ENCODE measurements at places on chromosomes 7 and 10. TPM values are rescaled to one million over a fixed set of nuclear protein-coding genes. Genes with fewer than 3 reads are reported as not detected.

The HECW1 gene
- 1.7 TPM for total RNA-seq

DNA sequence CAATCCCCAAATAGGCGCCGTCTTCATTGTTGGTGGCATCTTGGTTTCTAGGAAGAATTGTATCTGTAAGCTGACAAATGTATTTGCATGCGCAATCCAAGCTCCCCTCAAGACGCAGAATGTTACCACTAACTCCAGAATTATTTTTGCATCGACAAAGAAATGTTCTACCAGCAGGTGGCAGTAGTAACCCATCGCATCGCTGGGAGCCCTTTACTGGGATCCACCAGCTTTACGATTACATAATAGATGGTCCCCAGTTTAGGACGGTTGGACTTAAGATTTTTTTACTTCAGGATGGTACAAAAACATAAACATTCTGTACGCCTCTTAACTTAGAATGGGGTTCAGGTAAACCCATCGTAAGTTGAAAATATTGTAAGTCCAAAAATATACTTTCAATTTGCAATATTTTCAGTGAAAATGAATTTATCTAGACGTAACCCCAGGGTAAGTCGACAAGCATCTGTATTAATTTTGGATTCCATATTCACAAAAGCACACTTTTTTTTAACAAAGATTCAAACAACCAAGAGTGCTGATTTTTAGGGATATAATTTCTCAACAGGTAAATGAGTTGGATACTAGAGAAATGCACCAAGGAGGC is 114.0 kb upstream of the COBL start:
- no peak for DNase-seq

The CALCR gene
- not detected for total RNA-seq

DNA sequence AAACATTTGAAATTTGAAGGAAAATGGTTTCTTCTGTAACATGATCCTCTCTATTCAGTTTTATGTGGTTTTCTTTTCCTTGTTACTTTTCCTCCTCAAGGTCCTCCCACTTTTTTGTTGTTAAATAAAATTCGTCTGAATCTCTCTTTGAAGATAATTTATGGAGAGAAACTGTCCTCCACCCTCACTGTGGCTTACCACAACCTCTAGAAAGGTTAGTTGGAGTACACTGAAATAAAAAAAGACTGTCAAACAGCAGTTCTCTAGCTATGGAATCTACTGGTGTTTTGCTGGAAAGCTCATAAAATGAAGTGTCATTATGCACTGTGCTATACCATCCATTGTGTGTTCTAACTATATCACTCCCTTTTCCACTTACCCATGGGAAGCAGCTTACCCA is 189.4 kb downstream of the HDAC9 start:
- no peak for DNase-seq

DNA sequence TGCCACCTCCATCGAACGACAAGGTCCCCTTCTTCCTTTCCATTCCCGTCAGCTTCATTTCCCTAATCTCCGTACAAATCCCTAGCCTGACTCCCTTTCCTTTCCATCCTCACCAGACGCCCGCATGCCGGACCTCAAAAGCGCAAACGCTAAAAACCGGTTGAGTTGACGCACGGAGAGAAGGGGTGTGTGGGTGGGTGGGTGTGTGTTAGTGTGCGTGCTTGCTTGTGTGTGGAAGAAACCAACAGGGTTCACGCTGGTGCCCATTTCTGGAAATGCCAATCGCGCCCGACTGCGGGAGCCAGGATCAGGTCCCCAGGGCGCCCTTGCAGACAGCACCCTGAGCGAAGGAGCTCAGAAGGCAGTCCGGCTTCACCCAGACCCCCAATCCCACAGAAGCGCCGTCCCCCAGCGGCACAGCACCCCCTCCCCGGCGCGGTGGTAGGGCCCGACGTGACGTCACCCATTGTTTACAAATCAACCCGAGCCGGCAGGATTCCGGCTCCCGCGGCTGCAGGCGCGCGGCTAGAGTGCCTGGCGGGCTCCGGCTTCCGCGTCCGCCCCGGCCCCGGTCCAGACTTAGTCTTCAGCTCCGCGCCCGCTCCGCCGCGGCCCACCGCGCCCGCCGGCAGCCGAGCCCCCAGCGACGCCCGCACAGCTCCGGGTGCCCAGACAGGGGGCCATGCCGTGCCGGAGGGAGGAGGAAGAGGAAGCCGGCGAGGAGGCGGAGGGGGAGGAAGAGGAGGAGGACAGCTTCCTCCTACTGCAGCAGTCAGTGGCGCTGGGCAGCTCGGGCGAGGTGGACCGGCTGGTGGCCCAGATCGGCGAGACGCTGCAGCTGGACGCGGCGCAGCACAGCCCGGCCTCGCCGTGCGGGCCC is at the start of gene FRAT1:
Gene FRAT1 (plus strand): TSS at position 500 of the 880 bp plus-strand sequence. CDS start 183 bp downstream, at position 683.
- DNase-seq = peak; percentile 90

DNA sequence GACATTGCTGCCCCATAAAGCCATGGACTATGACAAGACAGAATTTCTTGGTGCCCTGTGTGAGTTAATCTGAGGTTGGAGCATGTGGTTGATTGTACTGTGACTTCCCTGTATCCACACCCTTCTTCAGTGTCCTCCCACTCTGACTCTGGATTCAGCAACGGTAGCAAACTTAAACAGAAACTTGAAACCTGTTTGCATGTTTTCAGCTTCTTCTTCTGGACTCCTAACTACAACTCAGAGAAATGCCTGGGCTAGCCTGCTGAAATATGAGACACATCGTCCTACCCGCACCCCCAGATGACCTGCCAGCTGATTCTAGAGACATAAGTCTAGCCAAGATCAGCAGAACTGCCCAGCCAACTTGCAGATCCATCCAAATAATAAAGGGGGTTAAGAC is 78.4 kb downstream of the IPMK start:
- DNase-seq = peak; percentile 49

The ZNF862 gene
- 4.5 TPM for total RNA-seq

DNA sequence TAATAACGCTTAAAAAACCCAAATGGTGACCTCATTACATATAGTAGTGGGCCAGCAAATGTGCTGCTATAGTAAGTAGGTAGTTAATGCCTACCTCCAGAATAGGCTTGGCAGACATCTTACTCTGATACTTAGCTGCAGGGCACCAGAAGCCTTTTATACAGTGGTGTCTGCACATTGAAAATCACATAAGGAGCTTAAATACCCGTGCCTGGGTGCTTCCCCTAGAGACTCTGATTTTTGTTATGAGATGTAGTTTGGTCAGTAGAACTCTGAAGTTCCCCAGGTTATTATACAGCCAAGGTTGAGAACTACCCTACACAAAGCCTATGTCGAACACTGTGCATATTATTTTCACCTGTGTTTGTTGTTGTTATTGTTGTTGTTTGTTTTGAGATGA is 47.2 kb downstream of the ANKIB1 start:
- no peak for DNase-seq

The CUL2 gene
- 18.3 TPM for total RNA-seq

The GIMAP4 gene
- total RNA-seq = not detected

DNA sequence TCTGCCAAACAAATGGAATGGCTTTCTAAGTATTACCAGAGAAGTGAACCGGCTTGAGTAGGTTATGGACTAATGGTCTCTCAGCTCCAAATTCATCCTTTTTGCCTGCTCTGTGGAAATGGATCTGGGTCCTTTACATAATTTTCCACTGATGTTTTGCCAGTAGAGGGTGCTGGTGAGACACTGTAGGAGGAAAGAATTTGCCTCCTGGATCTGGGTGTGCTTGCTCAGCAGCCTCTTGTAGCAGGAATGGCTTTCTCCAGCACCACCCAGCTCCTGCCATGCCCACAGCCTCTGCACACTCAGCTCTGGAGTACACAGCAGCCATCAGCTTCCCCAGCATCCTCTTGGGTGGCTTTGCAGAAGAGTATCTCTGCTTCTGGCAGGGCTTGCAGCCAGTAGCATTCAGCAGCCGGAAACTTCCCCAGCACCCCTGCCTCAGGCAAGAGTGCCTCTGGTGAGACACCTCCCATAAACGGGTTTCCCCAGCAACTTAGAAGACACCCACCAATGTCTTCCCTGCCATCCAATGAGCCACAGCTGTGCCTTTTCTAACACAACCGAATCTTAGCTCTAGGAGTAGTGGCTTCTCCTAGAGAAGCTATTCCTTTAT is 235.0 kb upstream of the PLPP4 start:
- peak; percentile 23 for DNase-seq

DNA sequence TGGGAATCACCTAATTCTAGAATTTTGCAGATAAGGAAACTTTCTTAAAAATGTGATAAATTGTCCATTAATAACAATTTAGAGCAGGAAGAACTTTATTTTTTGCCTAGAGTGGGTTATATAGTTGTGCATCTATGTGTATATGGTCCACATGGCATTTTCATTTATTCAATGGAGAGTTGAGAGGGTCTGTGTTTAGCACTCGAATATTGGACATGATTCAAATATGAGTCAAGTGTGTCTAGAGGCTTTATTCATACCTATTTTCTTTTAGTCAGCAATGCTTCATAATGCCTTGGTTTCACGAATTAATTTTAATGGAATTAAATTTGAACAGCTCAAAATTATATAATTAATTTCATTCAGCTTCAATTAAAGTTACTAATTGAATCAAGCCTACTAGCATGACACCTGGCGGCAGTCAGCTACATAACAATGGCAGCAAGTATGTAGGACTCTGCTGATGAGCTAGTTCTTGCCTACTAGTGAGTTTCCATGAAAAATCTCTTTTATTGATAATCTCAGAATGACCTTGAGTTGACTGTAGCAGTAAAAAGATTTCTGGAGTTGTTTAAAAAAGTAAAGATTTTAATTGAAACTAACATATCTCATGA is 17.7 kb downstream of the MDFIC start:
- no peak for DNase-seq

The POP7 gene
- total RNA-seq = 41.5 TPM

The PAPOLB gene
- total RNA-seq = 0.94 TPM

Data from MG63 (cell line).